Hematopoietic multipotent progenitor cell treated with erythropoietin and hydrocortisone succinate and interleukin-3 and kit ligand, for 17 days (in vitro differentiated cells): ENCODE measurements at places on chromosomes 4 and X.

- DNase-seq, result no peak
Observed at GRCh38 chr4:115780268-115780667, 666.8 kb upstream of the NDST4 start.

GRCh38 chr4:38980903-38981676 is 51.1 kb downstream of the TMEM156 start:
- no peak for DNase-seq

DNA sequence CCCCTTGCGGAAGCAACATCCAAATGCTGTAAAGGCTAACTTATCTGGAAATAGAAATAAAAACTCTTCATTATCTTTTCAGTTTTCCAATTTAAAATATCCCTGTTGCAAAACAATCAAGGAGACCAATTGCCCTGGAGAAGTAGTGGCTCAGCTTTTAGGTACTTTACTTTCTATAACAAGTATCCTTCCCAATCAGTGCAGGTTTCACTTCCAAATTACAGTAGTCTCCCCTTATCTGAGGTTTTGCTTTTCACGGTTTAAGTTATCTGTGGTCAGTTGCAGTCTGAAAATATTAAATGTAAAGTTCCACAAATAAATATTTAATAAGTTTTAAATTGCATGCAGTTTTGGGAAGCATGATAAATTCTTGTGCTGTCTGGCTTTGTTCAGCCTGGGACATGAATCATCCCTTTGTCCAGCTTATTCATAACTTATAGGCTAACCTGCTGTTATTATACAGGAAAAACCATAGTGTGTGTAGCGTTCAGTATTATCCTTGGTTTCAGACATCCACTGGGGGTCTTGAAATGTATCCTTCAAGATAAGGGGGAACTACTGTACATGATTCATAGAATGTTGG is 973.1 kb upstream of the GRID2 start:
- DNase-seq, result no peak

GRCh38 chr4:99683895-99684294 is 26.3 kb upstream of the C4orf54 start:
- DNase-seq, result no peak

GRCh38 chrX:72604705-72605104 is 32.1 kb upstream of the HDAC8 start:
- DNase-seq, result no peak

DNA sequence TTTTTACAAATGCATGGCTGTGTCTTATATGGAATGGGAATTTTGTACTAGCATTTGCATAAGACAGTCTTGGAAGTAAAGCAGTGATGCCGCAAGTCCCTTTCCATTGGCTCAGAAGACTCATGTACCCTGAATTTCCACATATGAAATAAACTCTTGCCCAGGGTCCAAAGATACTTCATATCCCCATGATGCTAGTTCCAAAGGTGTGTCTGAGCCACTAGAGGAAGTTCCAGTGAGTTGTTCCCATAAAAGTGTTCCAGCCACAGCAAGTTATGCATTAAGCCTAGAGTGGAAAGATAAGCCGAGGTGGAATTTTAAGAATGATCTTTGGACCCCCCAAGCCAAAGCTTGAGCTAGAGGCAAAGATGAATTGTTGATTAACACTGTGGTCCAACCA is 9.3 kb upstream of the CEP135 start:
- DNase-seq, result no peak

DNA sequence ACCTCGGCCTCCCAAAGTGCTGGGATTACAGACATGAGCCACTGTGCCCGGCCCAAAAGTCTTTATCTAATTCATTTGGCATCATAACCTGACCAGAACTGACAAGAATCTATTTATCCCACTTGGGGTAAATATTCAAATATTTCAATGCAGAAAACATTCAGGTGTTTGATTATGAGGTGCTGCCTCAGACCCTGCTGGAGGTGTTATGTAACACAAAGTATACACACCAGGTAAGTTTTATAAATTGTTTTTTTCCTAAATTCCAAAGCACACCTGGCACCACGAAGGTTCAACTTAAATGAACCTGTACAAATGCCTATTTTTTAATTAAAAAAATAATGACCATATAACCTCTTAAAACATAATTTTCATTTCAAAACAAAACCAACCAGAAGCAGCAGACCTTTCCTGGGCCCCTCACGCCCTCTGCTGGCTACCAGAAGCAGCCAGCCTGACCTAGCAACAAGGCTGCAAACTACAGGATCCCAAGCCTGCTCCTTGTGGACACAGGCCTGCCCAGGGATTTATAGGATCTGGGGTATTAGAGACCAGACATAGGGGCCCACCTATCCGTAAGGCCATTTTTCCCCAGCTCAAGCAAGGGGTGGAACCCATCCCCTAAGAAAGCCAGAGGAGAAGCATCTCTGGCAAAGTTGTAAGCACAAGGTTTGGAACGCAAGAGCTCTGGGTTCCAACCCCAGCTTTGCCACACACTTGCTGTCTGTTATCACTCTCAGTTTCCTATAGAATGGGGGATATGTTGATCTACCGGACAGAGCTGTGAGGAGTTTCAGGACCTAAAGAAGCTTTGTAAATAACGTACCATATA is 11.7 kb downstream of the OTUD5 start:
- peak; percentile 74 for DNase-seq

- no peak for DNase-seq
Observed at GRCh38 chr4:183852910-183853547, 52.1 kb upstream of the STOX2 start.
